ENCODE measurements at places on chromosomes 5 and 9. TPM values are rescaled to one million over a fixed set of nuclear protein-coding genes. Genes with fewer than 3 reads are reported as not detected.

Gene TNC
- total RNA-seq = 0.05 TPM

Gene NUTM2F
- not detected for total RNA-seq

Gene SPARC
- total RNA-seq = not detected

Gene BTNL8
- total RNA-seq = not detected

Gene AP3B1
- 34.4 TPM for total RNA-seq

Gene KDM3B
- 41.9 TPM for total RNA-seq

Gene OR1Q1
- total RNA-seq = not detected

Gene FCN2
- not detected for total RNA-seq

Gene PDGFRB
- total RNA-seq = 0.74 TPM

Gene SLC25A2
- not detected for total RNA-seq

DNA sequence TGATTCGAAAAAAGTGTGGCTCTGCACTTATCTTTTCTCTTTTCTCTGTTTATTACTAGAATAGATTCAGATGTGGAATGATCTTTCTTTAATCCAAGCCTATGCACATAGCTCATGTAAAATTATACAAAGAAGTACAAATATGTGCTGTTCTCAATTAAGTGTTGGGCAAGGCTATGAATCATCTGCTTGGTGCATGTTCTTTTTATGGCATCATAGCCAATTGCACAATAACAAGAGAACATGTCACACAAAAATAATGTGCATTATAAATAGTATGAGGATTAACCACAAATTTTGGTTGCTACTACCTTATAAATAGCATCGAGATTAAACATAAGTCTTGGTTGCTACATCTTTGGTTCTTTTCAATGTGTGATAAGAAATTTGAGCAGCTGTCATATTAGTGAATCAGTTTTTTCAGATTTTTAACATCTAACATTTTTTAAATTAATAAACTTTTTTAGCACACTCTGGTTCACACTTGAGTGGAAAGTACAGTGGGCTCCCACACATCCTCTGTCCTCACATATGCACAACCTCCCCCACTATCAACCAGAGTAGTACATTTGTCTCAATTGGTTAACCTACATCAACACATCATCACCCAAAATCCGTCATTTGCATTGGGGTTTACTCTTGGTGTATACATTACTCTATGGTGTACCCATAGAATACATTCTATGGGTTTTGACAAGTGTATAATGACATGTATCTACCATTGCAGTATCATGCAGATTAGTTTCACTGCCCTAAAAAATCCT lies 6.8 kb upstream of the RECK start:
- no peaks in the 10 kb centered on the region for H3K36me3 ChIP-seq
- H3K27me3 ChIP-seq = no peaks in the 10 kb centered on the region
- H3K4me1 ChIP-seq = no peaks in the 10 kb centered on the region
- H3K4me3 ChIP-seq = no peak overlapping the region
- no peak overlapping the region for H3K27ac ChIP-seq

- H3K4me3 ChIP-seq = peak overlapping the region; percentile 8
- H3K4me1 ChIP-seq = peaks cover 3% of the 10 kb centered on the region
- no peaks in the 10 kb centered on the region for H3K36me3 ChIP-seq
- no peak overlapping the region for H3K27ac ChIP-seq
- no peak for DNase-seq
Measured at GRCh38 chr9:137294681-137295237, 7.3 kb downstream of the NRARP start.

DNA sequence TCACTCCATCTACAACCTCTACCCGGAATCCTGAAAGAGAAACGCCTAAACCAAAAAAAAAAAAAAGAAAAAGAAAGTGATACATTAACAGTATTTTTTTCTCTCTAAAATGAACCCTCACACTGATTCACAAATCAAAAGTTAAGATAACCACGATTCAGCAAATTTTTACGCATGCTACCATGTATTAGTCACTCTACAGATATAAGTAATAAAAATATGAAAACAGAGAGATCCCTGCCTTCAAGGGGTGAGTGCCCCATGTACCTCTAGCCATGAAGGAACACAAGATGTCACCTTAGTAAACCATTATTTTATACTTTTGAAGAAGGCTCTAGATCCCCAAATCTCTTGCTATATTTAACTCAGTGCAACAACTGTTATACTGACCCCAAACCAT lies 33.4 kb downstream of the CEMIP2 start:
- no peak overlapping the region for H3K27ac ChIP-seq
- peaks cover 66% of the 10 kb centered on the region for H3K36me3 ChIP-seq
- no peaks in the 10 kb centered on the region for H3K27me3 ChIP-seq
- peaks cover 5% of the 10 kb centered on the region for H3K4me1 ChIP-seq
- H3K4me3 ChIP-seq = no peak overlapping the region

- no peak overlapping the region for H3K27ac ChIP-seq
- H3K27me3 ChIP-seq = no peaks in the 10 kb centered on the region
- no peaks in the 10 kb centered on the region for H3K4me1 ChIP-seq
- peaks cover 72% of the 10 kb centered on the region for H3K36me3 ChIP-seq
- H3K4me3 ChIP-seq = no peak overlapping the region
- DNase-seq = no peak
Measured at GRCh38 chr9:111400564-111400898, 70.5 kb upstream of the OR2K2 start.

DNA sequence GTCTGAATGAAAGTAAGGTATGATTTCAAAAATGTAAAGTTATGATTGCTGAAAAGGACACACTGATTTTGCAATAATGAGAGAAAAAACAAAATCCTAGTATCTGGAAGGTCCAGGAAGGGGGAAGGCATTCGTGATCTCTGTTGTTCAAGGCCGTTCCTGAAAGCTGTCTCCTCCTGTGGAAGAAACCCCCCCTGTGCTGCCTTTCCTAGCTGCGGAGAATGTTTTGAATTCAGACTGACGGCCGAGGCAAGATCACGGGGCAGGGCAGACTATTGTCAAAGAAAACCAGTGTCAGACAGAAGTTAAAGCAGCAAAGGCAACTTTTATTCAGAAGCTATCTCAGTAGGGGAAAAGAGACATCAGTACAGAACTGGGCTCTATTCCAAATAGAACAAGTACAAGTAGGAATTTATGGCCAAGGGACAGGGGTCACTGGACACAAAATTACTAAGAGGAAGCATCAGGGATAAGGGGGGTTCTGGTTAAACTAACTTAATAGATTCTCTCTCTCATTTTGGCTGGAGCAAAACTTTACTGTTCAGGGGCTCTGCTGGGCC lies 61.9 kb upstream of the IGFBPL1 start:
- no peak overlapping the region for H3K4me3 ChIP-seq
- H3K27me3 ChIP-seq = peaks cover 14% of the 10 kb centered on the region
- no peaks in the 10 kb centered on the region for H3K4me1 ChIP-seq
- no peak for DNase-seq
